ENCODE measurements at places on chromosomes 5 and 9. TPM values are rescaled to one million over a fixed set of nuclear protein-coding genes. Genes with fewer than 3 reads are reported as not detected.

Gene FAM151B
- 1.2 TPM for total RNA-seq

Gene RANBP3L
- not detected for total RNA-seq

Gene MARCHF3
- total RNA-seq, result 0.96 TPM

Gene HNRNPAB
- 379 TPM for total RNA-seq

Gene PKN3
- total RNA-seq, result 16.5 TPM

Gene NRARP
- 3.9 TPM for total RNA-seq

Gene SHISAL2B
- not detected for total RNA-seq

Gene PIGO
- 50.2 TPM for total RNA-seq

Gene SPINK7
- total RNA-seq, result not detected

Gene SEMA6A
- total RNA-seq, result 0.18 TPM

Gene TMEM232
- not detected for total RNA-seq

Gene KCNV2
- total RNA-seq, result not detected

Gene OR13C4
- total RNA-seq, result not detected

Gene INSYN2B
- 0.73 TPM for total RNA-seq

Gene C5orf15
- total RNA-seq, result 55.0 TPM

Gene SLC12A2
- total RNA-seq, result 12.8 TPM

Gene DPP7
- 111 TPM for total RNA-seq

Gene MYO10
- total RNA-seq, result 64.3 TPM

Gene CCL28
- total RNA-seq, result not detected

Gene C8G
- total RNA-seq, result 0.64 TPM

Gene ISOC1
- 13.5 TPM for total RNA-seq

Gene WDR38
- total RNA-seq, result not detected

Gene SGTB
- total RNA-seq, result 7.1 TPM

Gene TERT
- 3.2 TPM for total RNA-seq

Gene MEF2C
- total RNA-seq, result 0.02 TPM

Gene TMC1
- total RNA-seq, result 0.20 TPM
